Stimulated activated CD4-positive, alpha-beta T cell treated with anti-CD3 and anti-CD28 coated beads, Interleukin-4, amount 100 ng/mL, for 4 hours (primary cell): ENCODE measurements at places on chromosomes 12 and 14.

- DNase-seq = no peak
Measured at GRCh38 chr12:108605000-108605689, 7.3 kb upstream of the TMEM119 start.

GRCh38 chr14:100850841-100851585, 25.1 kb downstream of the MEG3 start:
- DNase-seq = peak; percentile 79

GRCh38 chr12:57175428-57176138, 28.2 kb upstream of the LRP1-AS start:
- DNase-seq = peak; percentile 14

DNA sequence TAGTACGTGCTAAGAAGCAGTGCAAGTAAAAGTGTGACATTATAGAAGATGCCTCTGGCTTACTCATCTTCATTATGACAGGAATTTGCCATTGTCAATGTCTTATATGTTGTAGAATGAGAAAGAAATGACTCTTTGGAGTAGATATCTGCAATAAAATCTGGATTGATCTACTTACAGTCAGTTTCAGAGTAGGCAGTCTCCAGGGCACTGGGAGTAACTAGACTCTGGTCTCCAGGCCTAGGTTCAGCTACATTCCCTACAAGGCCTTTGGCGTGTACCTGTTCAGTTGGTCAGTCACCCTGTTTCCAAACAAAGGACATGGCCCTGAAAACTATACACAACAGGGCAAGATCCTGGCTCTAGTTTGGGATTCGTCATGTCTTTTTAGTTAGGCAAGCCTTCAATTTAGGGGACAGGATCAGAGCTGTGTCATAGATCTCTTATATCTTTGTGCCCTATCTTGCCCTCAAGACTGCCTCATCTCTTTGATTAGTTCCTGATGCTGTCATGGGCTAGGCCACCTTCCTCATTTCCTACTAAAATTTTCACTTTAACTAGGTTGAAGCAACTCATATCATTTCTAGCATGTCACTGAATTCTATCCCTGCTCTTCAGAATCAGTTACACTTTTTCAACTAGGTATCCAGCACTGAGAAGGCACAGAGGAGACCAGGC, 410.0 kb downstream of the RAD51B start:
- no peak for DNase-seq

DNA sequence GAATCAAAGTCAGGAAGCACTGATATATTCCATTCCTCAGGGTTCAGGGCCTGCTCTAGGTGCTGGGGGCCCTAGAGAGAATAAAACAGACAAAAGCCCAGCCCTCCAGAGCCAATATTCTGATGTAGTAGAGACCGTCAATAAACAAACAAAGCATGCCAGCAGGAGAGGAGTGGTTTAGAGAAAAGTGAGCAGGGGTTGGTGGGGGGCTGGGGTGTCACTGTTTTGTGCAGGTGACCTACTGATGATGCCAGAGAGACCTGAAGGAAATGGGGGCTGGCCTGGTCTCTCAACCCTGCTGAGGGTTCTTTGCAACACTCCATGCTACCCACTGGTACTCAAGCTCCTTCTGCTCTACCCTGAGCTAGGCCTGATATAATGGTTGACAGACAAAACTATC, 26.5 kb downstream of the IL26 start:
- no peak for DNase-seq

GRCh38 chr12:41917938-41918341, 226.7 kb downstream of the GXYLT1 start:
- DNase-seq = no peak

DNA sequence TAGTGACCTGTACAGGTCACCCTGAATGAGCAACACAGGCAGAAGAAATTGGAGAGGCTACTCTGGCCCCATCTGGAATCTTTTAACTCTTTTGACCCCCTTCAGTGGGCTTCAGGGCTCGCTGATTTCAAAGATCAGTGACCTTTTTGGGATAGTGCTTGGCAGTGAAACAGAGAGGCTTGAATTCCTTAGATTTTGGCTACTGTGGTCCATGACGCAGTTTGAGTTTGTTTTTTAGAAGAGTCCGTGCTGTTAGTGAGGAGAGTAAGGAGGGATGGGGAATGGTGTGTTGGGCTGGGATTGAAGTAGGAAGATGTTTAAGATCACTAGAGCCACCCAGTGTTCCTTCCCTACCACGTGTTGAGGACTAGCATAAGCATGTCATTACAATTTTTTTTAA, 16.5 kb downstream of the TMEM30B start:
- no peak for DNase-seq
